ENCODE measurements at places on chromosomes 5 and 9.

- DNase-seq, result no peak
Observed at GRCh38 chr5:180040287-180041214, 31.0 kb downstream of the RNF130 start.

DNA sequence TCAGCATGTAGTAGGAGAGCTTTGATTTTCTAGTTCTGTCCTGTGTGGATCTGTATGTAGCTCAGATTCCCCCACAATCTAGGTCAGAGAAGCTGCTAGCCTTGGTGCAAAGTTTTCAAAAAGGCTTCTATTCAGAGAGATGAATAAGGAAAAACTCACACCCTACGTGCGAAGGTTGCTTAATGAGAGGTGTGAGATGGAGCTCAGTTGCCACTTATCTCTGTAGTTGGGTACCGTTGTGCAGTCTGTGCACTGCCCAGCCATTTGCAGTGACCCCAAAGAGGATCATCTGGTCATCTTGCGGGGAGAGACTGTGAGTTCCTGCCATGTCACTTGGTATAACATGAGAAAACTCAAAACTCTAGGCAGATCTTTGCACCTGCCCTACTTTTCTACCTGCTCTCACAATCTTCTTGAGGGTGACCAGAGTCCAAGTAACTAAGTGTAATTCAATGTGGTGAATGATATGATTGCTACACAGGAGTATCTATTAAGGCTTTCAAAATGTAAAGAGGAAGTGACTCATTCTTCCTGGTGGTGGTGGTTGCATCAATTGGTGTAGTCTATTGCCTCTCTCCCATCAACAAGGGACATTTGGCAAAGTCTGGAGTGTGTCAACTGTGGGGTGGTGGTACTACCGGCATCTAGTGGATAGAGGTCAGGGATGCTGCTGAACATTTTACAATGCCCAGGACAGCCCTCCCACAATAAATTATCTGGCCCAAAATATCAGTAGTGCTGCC is 65.2 kb downstream of the TMC1 start:
- no peak for DNase-seq

GRCh38 chr5:50441493-50441955 is 436 bp upstream of the EMB start:
- no peak for DNase-seq

DNA sequence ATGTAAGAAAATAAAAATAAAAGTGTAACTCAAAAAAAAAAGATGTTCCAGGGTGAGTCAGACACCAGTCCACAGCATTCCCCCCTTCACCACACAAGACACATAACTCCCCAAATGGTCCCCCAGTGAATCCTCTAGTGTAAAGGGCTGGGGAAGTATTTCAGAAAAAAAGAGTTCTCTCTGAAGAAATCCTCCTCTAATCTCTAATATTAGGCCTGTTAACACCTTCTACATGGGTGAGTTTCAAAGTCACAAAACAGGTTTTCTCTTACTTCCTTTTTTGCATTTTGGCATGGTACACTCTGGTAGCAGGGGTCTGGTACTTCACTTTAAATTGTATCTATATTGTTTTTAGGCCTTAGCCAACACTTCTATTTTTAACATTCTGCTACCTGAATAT is 28.2 kb downstream of the RNF145 start:
- DNase-seq, result no peak

GRCh38 chr5:62043289-62044280 is 262.4 kb upstream of the KIF2A start:
- no peak for DNase-seq

DNA sequence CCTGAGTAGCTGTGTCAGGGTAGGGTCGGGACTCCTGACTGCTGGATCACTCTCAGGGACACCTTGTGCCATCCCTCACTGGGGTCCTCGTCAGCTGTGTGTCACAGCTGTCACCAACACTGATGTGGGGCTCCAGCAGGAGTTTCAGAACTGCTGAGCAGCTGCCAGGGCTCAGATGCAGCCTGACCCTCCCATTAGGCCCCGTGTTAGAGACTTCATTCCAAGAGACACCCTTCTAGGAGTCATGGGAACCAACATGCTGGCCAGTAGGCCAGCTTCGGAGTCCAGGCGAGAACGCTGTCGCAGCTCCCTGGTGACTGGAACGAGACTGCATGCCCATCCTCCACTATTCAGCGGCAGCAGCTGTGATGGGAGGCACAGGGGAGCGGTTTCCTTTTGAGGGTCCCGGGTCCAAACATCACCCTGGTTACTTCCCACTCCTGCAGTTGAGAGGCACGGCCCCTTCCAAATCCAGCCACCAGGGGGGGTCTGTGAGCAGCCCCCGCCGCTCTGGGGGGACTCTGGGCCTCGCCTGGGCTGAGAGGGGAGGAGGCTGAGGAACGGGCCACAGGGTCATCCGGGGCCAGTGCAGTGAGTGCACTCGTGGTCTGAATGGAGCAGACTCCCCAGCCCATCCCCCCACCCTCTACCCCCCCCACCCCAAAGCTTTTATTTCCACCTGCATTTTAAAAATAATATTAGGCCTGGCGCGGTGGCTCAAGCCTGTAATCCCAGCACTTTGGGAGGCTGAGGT is 12.6 kb upstream of the TCF7 start:
- DNase-seq, result no peak

Measured in NCI-H446 treated with DMSO at 0.1 percent for 48 hours (cell line).